Nasal cavity respiratory epithelium epithelial cell of viscerocranial mucosa (primary cell): ENCODE measurements at places on chromosomes 7 and 10. TPM values are rescaled to one million over a fixed set of nuclear protein-coding genes. Genes with fewer than 3 reads are reported as not detected.

The TSPAN15 gene
- 4.4 and 12.7 TPM in 2 replicates for total RNA-seq

The MACROH2A2 gene
- total RNA-seq: 10.6 and 16.9 TPM in 2 replicates

The TAS2R41 gene
- total RNA-seq: 0.07 TPM in 1 of 2 replicates, not detected in the other

The ADCY1 gene
- total RNA-seq: 0.68 and 5.1 TPM in 2 replicates

The SFTPA2 gene
- total RNA-seq: not detected in 2 replicates

The RBM20 gene
- total RNA-seq: under 0.01 and 0.57 TPM in 2 replicates

The ADARB2 gene
- 0.14 TPM in 1 of 2 replicates, not detected in the other for total RNA-seq

The SMO gene
- 3.1 and 16.1 TPM in 2 replicates for total RNA-seq

The PDE6C gene
- not detected in 2 replicates for total RNA-seq

The FAS gene
- 41.4 and 93.3 TPM in 2 replicates for total RNA-seq

The LRRTM3 gene
- total RNA-seq: not detected in 2 replicates

The LAMB1 gene
- 112 and 224 TPM in 2 replicates for total RNA-seq

The LGI1 gene
- total RNA-seq: not detected in 2 replicates

The CRHR2 gene
- not detected in 2 replicates for total RNA-seq

The ZNF503 gene
- 2.4 and 11.7 TPM in 2 replicates for total RNA-seq
